ENCODE measurements at places on chromosomes 16 and 17.

GRCh38 chr17:77824780-77825280 lies 133.7 kb upstream of the TNRC6C start:
- no peak for DNase-seq

GRCh38 chr16:1968146-1968953 lies 1.7 kb downstream of the RNF151 start:
- DNase-seq = no peak

DNA sequence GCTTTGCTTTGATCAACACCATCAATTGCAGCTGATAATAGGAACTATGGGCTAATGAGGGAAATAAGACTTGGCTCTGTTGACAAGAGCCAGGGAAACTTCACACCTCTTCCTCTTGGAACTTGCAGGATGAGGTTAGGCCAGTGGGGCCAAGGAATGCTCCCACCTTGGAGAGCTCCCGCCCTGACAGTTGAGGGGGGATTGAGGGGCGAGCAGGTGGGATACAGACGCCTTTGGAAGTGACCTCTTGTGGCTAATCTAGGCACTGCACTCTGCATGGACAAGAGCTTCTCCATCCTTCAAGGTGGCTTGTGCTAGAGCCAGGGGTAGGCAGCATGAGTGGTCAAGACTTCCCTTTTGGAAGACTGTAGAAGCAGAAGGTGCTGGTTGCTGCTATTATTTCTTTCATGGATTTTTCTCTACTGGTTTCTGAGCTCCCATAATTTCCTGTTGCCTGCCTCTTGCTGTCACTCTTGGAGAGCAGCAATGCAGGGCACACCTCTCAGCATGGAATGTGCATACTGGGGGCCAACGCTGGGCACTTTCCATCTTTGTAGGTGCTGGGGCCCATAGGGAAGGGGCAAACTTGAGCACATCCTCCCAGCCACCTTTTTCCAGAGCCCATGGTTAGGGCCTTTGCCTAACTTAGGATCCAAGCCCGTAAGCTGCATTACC lies 2.3 kb upstream of the PHF12 start:
- DNase-seq = no peak

GRCh38 chr17:80773243-80773991 lies 218.2 kb upstream of the CHMP6 start:
- no peak for DNase-seq

DNA sequence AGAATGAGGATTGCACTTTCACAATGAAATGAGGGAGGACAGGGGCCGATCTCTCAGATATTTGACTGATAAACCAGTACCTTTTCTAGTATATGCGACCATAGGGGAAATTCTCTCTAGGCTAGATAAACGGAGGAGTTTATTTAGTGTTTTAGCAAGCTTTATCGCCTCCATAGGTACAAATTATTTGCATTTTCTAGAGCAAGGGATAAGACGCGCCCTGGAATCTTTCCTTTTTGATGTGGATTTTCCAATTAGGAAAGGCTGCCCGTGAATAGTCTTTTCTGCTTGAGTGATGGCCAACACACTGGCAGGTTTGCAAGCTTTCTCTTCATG lies 351 bp upstream of the GDPD1 start:
- no peak for DNase-seq

DNA sequence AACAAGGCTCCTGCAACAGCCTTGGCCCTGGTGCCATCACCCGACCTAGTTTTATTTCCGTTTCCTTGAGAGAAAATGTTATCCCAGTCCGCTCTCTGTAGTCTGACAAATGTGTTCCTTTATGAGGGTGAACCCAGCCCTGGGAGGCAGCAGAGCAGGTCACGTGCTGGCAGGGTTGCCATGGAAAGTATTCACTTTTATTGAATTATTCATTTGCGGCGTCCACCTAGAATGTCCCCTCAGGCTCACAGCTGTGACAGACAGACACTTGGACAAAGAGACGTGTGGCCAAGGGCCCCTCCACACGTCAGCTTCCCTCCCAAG lies 90.0 kb downstream of the WSCD1 start:
- DNase-seq = no peak

DNA sequence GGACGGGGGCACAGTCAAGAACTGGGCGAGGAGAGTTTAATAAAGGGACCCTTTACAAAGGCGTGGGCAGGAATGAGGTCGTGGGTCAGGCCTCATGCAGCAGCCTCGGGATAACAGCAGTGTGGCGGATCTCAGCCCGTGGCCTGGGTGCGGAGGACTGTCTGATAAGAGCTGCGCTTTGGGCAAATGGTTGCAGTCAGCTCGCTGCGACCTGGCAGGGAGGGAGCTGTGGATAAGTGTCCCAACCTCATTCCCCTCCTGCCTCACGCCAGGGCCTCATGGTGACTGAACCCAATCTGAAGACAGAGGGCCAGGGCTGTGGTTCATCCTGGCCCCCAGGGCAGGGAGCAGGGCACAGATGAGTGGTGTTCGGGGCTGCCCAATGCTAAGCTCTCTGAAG lies 13.6 kb downstream of the SMTNL2 start:
- no peak for DNase-seq

DNA sequence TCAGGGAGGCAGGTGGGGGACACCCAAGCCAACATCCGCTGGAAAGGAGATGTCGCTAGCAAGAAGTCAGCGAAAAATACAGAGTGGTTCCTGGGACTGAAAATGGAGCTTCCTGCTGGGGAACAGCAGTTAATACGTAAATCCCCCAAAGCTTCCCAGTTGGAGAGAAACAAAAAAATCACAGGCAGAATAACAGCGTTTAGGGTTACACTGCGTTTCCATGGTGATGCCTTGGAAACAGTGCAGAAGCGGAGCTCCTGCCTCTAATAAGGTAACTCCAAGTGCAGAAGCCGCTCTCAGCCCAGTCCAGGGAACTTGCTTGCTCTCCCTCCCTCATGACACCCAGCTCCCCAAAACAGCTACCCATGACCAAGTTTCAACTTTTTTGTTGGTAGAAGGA lies 73.4 kb downstream of the PLD6 start:
- no peak for DNase-seq
